ENCODE measurements at places on chromosomes 16 and 17.

- no peak for DNase-seq
These were observed 504 bp upstream of the GOSR1 start for GRCh38 chr17:30476726-30477082.

GRCh38 chr17:36136439-36136838, 32.8 kb downstream of the CCL4 start:
- DNase-seq = no peak

DNA sequence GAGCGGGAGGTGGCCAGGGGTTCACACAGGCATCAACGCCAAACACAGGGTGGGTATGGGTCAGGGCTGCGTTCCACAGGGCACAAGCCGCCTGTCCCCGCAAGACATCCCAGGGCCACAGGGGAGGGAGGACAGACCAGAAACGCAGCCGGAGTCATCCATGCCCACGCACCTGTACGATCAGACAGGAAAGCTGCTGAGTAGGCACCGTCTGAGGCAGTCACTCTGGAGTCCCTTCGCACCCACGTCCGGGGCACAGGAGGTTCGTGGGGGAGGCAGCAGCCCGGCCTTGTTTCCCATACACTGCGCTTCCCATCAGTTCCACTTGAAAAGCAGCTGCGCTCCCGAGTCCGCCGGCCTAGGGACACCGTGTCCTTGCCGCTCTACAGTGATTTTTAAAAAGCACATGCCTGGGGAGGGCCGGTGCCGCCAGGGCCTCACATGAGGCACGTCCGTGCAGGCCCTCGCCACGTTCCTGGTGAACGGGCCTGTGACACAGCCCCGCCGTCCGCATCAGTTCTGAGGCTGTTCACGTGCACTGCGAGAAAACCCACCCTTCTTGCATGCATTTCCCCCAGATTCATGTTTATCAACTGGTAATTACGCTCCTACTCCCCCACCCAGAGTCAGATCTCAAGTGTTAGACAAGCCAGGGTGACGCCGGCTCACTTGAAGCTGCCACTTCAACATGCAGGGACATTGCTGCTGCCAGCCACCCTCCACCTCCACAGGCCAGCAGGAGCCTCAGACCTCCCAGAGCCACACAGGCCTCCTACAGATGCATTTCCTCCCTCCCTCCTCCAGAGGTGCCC, 34.8 kb downstream of the WDR45B start:
- DNase-seq = no peak

GRCh38 chr17:64358261-64358788, 32.3 kb downstream of the PECAM1 start:
- peak; percentile 49 for DNase-seq

Data from adipocyte (in vitro differentiated cells).